ENCODE measurements at places on chromosomes 16 and 17. TPM values are rescaled to one million over a fixed set of nuclear protein-coding genes. Genes with fewer than 3 reads are reported as not detected.

KRTAP9-2 gene
- not detected for total RNA-seq

TP53TG3F gene
- not detected for total RNA-seq

KRT15 gene
- 51.7 TPM for total RNA-seq

RBFOX1 gene
- 3.0 TPM for total RNA-seq

FBXO39 gene
- not detected for total RNA-seq

SLC6A2 gene
- not detected for total RNA-seq

CDK5R1 gene
- 1.7 TPM for total RNA-seq

DOC2B gene
- 7.5 TPM for total RNA-seq

CORO6 gene
- 8.4 TPM for total RNA-seq

ABCC3 gene
- 46.4 TPM for total RNA-seq

C16orf96 gene
- total RNA-seq, result 0.28 TPM

CIAPIN1 gene
- total RNA-seq, result 41.2 TPM

IRF8 gene
- 48.3 TPM for total RNA-seq

RAB40C gene
- total RNA-seq, result 25.1 TPM

ZFP3 gene
- 7.3 TPM for total RNA-seq

DNA sequence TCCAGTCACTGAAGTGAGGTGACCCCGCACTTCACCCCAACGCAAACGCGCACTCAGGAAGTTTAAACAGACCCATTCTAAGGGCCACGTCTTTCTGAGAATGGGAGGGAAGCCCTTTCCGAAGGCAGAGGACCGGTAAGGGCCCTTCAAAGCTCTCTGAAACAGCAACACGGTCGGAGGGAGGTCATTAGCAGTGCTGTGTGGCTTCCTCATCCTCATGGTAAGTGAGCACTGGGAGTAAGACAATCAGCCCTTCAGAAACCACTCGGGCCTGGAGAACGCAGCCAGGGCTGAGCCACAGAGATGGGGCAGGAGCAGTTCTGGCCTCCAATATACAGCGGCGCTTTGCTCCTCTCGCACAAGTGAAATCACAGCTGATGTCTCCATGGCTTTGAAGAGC, 23.7 kb downstream of the SRL start:
- DNase-seq, result no peak

DNA sequence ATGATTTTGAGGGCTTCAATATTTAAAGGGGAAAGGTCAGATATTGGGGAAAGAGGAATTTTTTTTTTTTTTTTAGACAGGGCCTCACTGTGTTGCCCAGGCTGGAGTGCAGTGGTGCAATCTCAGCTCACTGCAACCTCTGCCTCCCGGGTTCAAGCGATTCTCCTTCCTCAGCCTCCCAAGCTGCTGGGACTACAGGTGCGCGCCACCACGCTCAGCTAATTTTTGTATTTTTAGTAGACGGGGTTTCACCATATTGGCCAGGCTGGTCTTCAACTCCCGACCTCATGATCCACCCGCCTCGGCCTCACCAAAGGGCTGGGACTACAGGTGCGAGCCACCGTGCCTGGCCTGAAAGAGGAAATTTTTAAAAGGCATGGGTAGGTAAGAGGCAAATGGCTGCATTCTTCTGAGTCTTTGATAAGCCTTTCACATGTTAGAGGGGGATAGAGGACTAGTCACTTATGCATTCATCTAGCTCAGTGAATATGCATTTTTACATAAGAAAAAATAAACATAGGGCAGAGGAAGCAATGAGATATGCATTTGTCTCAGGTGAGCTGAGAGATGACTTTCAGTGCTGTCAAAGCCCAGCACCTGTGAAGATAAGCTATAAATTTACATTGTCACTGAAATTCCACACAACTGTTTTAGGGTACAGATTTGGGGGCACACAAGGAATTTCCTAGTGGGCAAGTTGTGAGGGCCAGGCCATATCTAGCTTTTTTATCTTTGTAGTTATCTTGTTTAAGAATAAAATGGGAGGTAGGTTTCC, 1.1 kb upstream of the FCSK start:
- no peak for DNase-seq

- DNase-seq, result no peak
Observed at GRCh38 chr16:11325404-11326083, 19.7 kb upstream of the RMI2 start.

DNA sequence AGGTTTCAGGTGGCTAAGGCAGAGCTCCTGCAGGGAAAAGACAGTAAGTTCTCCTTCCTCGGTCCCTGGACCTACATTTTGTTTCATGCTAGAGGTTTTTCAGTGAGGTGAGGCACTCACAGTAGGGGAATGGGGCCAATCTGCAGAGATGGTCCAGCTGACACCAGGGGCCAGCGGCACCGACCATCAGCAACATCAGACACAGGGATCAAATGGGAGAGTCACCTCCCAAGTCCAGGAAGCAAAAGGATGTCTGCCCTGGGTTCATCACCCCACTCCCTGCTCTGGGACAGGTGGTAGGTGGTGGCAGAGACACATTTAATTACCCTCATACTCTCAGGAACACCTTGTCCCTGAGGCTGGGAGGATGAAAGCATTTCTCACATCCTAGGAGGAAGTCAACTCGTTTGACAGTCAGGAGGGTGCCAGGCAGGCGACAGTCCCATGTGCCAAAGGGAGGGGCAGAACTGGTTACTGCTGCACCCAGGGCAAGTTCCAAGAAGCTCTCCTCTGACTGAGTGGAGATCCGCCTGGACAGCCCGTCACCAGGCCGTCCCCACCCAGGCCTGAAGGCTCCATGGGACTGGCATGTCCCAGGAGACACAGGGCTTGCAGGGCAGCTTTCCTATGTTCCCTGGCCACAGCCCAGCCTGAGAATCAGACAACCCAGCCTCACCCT, 19.2 kb downstream of the ATP6V0D1 start:
- DNase-seq, result no peak

GRCh38 chr17:61442878-61443474, 9.2 kb upstream of the TBX4 start:
- DNase-seq, result no peak

- no peak for DNase-seq
Observed at GRCh38 chr16:25707553-25707952, 15.8 kb downstream of the HS3ST4 start.

- peak; percentile 46 for DNase-seq
Observed at GRCh38 chr17:44221862-44222111, 2.3 kb upstream of the UBTF start.

GRCh38 chr16:31698901-31699300, 171.2 kb downstream of the AHSP start:
- no peak for DNase-seq

GRCh38 chr16:68331879-68332410, 21.1 kb downstream of the PRMT7 start:
- peak; percentile 23 for DNase-seq

GRCh38 chr17:14715561-14715960, 414.7 kb downstream of the HS3ST3B1 start:
- DNase-seq, result peak; percentile 23

GRCh38 chr16:46830417-46830901, 521 bp downstream of the C16orf87 start:
- DNase-seq, result peak; percentile 40

GRCh38 chr16:28164140-28164539, 47.6 kb downstream of the XPO6 start:
- peak; percentile 47 for DNase-seq

DNA sequence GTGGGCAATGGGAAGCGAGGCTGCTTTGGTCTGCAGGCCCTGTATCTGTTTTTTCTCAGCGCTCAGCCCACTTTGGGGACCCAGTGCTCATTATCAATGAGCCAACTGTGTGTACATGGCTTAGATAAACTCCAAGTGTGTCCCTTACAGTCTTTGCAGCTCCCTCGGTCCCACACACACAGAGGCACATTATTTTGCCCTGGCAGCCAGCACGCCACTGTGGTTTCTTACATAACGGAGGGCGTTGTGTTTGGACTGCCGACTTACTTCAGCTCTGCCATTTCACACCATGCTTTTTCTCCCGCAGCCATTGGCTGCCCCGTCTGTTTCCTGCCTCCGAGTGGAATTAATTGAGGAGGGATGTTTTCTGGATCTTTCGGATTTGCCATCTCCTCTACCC, 56.5 kb upstream of the CLEC18A start:
- DNase-seq, result no peak

GRCh38 chr16:15873301-15873700, 15.1 kb downstream of the CEP20 start:
- no peak for DNase-seq

DNA sequence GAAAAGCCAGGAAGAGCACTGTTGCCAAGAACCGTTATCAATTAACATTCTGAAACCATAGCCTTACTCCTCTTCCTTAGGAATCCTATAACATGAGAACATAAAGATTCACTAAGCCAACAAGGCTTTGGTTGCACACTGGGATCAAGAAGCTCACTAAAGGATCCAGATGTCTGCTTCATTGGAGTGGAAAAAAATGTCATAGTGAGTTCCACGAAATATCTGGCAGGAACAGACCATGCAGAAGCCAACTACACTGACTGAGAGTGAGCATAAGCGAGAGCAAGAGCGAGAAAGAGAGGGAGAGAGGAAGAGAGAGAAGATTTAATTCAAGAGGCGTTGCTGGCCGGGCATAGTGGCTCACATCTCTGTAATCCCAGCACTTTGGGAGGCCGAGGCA, 13.4 kb upstream of the MEIOC start:
- DNase-seq, result peak; percentile 83

GRCh38 chr16:10988164-10988803, 43.9 kb downstream of the CLEC16A start:
- DNase-seq, result no peak

GRCh38 chr16:66588981-66589713, 9.9 kb downstream of the CMTM2 start:
- no peak for DNase-seq
